Nephron progenitor cell (in vitro differentiated cells): ENCODE measurements at places on chromosomes 5 and 9.

GRCh38 chr5:97042996-97043395 is 99.4 kb downstream of the LIX1 start:
- peak; percentile 8 for DNase-seq

DNA sequence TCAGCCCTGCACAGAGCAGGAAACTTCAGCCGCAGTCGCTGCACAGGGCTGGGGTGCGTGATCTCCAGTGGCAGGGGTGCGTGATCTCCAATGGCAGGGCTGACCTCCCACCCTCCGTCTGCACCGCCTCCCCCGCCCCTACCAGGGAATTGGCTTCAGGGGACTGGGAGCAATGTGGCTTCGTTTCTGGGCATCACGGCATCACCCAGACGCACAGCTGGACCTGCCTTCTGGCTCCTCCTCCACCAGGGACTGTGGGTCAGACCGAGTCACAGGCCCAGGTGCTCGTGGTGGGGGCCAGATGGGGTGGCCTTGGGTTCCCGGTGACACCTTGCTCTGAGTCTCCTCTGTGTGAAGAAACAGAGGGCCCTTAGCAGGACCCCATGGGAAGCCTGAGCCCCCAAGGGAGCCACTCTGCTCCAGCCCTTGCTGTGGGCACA is 51.1 kb downstream of the AHRR start:
- DNase-seq, result no peak

DNA sequence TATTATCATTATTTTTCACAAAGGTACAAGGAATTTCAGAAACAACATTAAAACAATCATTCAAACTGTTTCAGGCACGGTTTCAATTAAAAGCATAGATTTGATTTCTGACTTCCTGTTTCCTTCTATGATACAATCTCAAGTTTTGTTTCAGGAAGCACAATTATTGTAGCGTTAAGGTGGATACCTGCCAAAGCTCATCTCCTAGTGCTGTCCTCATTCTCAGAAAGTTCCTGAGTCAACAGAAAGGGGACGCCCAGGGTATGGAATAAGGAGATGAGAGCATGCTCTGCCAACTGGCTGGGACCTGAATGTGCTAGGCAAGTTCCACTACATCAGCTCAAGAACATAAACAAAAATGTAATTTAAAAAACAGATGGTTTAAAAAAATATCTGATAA is 2.0 kb upstream of the TRIM14 start:
- DNase-seq, result no peak

- no peak for DNase-seq
These were observed 332.3 kb downstream of the TRPM3 start for GRCh38 chr9:70789086-70789485.

DNA sequence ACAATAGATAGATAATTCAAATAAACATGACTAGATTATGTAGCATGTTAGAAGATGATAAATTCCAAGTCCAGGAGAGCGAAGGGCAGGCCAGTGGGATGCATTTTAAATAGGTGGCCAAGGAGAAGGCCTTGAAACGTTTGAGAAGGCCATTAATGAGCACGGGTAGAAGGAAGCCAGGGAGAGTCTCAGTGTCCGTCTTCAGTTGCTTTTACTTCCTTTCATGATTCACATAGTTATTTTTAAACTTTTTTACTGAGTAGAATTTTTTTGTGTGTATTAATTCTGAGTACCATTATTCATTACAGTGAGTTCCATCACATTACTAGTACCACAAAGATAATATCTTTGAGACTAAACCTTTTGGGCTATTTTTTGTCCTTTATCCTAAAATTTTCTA is 259.2 kb downstream of the ARRDC3 start:
- DNase-seq, result no peak

DNA sequence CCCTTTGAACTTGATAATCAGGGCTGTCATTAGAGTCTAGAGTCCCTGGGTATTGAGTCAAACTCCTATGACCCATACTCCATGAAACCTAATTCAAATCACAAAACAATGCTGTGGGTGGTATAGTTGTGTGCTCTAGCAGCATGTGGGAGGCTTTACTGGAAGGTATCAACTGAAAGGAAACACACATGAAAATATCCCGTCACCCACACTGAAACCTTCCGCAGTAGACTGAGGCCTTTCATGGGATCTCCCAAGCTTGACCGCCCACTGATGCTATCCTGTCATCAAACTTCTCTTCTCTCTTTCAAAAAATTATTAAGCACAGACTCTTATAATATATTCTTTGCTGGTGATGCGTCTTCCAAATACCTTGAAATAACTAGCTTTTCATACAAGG is 569.1 kb upstream of the MEF2C start:
- no peak for DNase-seq

GRCh38 chr9:82209797-82210470 is 221.4 kb downstream of the SPATA31D1 start:
- no peak for DNase-seq

GRCh38 chr9:131010482-131011273 is 1.7 kb downstream of the LAMC3 start:
- no peak for DNase-seq

GRCh38 chr9:121305269-121305994 is 37.5 kb downstream of the GSN start:
- DNase-seq, result no peak

- no peak for DNase-seq
These were observed 186.8 kb downstream of the TMEM161B start for GRCh38 chr5:88081877-88082276.

DNA sequence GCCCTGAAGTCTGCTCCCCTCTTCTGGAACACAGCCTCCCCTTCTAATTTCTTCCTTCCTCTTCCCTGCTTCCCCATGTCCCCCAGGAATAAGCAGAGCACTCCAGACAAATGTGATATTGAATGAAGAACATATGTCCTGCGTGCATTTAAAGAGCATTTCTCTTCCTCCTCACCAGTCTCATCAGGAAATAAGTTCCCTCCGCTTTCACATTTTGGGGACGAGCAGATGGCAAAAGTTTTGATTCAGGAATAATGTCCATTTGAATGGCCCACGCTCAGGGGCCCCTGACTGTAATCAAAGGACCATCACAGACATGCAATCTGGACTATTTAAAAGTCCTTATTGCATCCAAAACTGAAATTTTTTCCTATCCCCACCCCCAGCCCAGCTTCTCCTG is 316.1 kb downstream of the CDK5RAP2 start:
- no peak for DNase-seq

DNA sequence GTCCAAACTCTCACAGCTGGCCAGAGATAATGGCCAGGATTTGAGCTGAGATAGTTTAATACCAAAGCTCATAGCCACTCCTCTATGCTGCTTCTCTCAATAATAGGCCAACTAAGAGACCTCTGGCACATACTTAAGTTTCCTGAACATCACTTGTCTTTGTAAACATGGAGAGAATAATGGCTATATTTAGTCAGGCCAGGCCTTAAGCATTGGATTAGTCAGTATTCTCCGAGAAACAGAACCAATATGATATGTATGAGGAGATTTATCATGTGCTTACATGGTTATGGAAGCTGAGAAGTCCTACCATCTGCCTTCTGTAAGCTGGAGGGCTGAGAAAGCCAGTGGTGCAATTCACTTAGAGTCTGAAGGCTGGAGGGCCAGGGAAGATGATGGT is 45.4 kb downstream of the CFAP95 start:
- DNase-seq, result no peak

DNA sequence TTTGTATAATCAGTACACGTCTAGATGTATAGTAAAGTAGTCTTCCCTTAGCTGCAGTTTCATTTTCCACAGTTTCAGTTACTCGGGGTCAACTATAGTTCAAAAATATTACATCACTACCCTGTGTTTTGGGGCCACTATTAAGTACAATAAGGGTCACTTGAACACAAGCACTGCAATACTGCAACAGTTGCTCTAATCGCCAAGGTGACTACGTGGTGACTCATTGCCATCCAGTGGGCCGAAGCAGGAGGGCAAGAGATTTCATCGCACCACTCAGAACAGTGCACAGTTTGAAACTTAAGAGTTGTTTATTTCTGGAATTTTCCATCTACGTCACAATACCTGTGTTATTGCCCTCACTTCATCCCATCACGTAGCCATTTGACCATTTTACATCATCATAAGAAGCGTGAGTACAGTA is at the start of gene ARL14EPL:
TSS of gene ARL14EPL (plus strand) at position 379 of the 424 bp plus-strand sequence. CDS start 18,994 bp downstream, outside the sequence.
- DNase-seq, result no peak

GRCh38 chr5:37859805-37860204 is 20.0 kb upstream of the GDNF start:
- DNase-seq, result no peak

DNA sequence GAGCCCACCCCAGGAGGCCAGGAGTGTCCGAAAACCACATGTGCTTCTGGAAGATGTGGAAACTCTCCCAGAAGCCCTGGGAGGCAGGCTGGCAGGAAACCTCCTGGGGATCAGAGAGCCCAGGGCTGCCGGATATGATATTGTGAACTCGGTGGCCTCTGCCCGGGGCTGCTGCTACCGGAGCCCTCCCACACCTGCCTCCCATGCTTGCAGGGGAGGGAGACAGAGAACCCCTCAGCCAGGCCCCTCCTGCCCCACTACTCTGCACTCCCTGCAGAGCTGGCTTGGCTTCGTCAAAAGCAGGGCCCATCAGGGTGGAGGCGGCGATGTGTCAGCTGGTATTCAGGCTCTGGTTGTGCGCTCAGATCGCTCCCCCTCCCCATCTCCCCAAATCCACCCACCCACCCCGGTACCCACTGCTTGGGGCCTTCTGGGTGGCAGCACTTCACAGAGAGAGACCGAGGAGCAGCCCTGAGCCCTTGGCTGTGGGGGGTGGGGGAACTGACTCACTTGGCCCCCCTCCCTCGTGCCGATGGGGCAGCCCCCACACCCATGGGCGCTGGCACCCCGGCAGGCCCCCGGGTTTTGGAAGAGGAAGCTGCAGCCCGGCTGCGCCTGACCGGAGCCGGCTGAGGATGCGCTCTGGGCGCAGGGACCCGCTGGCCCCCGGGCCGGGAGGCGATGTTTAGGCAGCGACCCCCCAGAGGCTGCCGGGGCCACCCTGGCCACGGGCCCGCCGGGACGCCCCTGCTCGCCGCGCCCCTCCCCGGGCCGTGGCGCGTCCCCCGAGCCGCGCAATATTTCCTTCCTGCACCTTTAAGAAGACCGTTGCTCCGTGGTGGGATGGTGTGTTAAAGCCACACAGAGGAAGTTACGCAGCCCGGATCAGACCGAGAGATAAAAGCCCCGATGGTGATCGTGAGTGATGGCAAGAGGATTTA is 786 bp upstream of the NTNG2 start:
- peak; percentile 41 for DNase-seq

- DNase-seq, result no peak
These were observed 67.1 kb upstream of the SSBP2 start for GRCh38 chr5:81817980-81818379.

DNA sequence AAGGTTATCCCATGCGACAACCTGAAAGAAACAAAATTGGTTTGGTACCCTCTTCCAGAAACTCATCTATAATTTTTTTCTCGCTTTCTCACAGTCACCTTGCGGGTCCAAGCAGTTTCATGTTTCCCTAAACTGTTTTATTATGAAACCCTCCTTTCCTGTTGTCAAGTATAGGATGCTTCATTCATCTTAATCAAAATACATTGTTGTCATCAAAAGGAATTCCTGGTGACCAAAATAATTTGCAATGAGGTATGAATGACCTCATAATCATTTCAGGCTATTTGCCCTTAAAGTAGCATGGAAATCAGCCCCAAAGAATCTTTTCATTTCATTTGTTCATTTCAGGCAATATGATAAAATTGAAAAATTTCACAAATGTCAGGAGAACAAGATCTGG is 503.0 kb downstream of the SPATA31D1 start:
- DNase-seq, result no peak

DNA sequence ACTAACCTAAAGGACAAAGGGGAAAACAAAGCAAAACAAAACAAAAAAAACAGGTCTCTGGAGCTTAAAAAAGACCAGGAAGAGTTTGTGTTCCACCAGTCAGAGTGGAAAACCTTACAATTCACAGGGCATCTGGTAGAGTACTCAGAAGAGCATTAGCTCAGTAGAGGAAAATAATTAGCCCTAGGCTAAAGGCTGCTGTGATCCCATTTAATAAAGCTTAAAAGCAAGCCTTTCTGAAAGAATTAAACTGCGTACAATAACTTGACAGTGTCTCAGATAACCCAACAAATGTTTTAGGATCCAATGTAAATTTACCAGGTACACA is 7.3 kb downstream of the ECM2 start:
- DNase-seq, result no peak

- no peak for DNase-seq
These were observed 125.0 kb upstream of the SLC12A2 start for GRCh38 chr5:127958421-127959011.

DNA sequence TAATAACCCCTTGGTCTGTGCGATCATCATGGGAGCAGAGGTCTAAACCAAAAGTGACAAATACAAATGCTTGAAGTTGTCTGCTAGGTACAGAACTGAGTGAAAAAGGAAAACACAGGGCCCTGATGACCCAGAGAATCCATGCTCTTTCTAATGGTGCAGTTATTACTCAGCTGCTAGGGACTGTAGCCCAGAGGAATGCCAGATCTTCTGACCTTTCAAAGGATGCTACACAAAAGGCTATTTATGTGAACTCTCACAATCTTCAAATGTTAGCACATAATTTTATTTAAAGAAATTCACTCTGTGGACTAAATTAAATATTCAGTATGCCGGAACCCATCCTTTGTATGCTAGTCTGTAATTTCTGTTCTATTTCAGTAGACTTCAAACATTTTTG is 79.9 kb downstream of the PRR16 start:
- no peak for DNase-seq

- no peak for DNase-seq
These were observed 453.3 kb upstream of the KLF4 start for GRCh38 chr9:107942856-107943255.

DNA sequence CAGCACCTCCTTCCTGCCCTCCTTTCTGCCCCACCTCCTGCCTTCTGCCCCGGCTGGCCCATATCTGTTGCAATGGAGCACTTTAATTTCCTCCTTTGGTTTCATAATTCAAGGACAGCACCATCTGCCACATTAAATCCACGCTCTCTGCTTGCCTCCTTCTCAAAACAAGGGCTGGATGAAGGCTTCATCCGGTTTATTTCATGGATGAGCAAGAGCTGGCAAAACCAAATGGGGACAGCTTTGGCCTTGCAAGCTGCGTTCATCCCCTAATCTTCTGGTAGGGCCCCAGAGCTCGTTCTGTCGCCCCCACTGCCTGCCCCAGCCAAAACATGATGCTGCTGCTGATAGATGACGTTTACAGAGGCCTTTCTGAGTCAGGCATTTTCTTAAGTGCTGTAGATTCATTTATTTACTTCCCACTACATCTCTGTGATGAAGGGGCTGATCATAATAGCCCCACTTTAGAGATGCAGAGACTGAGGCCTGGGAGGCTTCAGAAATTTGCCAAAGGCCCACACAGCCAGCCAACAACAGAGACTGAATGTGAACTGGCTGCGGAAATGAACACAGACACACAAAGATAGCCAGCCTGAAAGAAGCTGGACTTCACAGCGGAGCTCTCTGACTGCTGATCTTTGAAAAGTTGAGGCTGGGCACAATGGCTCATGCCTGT is 115.6 kb upstream of the CPEB4 start:
- DNase-seq, result no peak

DNA sequence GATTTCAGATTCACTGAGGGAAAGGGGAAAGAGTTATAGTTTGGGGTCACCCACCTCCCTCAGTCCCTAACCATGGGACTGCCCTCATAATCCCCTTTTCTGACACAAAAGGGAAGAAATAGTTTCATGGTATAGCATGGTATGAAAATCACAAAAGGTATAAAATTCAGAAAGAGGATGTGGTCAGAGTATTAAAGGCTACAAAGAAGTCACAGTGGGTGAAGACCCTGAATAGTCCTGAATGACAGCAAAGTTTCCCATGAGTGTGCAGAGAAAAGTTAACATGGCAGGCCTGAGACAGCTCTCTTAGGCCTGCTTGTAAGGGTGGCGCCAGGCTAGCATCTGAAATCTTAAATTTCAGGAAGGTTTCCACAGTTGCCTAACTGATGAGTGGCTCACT is 290.6 kb upstream of the ZNF608 start:
- no peak for DNase-seq

GRCh38 chr9:23665635-23666034 is 160.4 kb downstream of the ELAVL2 start:
- no peak for DNase-seq
